ENCODE measurements at places on chromosomes 16 and 17.

GRCh38 chr16:11743308-11744074 is 834 bp upstream of the TXNDC11 start:
- DNase-seq = peak; percentile 45

DNA sequence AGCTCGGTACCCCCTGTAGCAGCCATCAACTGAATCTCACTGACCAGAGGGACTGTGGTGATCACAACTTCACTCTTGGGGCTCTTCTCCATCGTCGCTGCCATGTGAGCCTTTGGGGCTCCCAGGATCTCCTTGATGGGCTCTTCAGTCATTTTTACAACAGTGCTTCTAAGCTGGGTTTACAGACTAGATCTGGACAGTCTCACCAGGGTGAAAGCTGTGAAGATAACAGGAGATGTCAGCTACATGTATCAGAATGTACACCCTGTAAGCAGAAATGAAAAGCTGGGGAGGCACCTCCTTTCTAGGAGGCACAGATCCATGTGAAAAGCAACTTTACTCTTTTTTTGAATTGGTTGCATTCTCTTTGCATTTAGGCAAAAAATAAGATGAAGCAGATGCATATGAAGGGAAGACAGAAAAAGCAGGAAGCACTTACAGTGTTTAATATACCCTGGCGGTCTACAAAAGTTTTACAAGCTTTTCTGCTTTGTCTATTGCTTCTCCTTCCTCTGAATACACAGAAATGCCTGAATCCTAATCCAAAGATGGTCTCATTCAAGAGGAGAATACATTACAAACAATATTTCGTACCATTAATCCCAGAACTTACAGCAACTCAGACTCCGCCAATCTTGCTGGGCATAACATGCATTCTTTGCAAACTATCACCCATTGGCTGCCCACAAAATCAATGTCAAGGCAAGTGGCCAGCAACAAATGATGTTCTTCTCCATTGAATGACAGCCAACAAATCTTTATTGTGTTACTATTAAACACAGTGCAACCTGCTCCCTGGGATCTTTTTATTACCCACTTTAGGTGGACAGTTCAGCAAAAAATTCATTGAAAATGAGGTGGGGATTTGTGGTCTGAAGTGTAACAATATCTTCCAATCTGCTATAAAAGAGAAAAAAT is 1.5 kb downstream of the TMEM100 start:
- DNase-seq = no peak

DNA sequence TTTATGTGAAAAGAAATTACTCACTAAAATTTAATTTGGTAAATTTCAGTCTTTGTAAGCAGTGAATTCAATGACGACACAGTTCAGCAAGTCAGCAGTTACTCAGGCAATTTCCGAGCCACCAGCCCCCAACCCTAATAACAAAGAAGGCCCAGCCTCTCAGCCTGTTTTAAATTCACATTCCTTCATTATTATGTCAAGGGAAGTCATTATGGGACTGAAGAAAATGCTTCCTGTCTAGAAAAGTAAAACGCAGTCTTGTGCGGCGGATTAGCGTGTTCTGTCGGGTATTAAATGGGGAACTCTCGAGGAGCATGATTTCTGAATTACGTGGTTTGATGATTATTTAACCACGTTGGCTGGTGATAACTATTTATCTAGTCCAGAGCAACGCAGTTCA is 177.6 kb downstream of the AIPL1 start:
- no peak for DNase-seq

- DNase-seq = no peak
Measured at GRCh38 chr16:2856686-2857450, 1.1 kb downstream of the PRSS22 start.

GRCh38 chr17:65783845-65784334 is 222.4 kb upstream of the AXIN2 start:
- no peak for DNase-seq

- no peak for DNase-seq
Measured at GRCh38 chr17:64399071-64399766, 8.6 kb upstream of the PECAM1 start.

DNA sequence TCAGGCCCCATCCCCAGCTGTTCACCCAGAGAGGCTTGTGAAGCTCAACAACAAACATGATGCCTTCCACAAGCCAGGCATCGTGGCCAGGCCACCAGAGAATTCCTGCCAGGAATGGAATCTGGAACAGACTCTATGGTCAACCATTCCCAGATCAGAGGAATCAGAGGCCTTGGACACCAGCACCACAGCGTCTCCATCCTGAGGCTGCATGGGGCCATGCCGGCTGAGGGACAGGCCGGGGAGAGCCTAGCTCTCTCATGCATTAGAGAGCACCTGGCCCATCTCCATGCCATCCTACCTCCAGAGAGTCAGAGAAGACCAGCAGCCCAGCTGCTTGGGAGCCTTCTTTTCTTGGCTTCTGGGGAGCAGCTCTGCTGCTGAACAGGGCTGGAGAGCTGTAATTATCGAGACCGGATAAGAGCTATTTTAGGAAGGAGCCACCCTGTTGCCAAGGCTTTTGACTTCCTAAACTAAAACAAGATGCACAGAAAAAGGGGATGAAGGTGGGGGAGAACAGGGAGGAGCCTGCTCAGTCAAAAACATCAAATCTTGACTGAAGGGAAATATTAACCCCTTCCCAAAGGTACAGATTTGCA is 24.5 kb upstream of the MTMR4 start:
- DNase-seq = peak; percentile 63

DNA sequence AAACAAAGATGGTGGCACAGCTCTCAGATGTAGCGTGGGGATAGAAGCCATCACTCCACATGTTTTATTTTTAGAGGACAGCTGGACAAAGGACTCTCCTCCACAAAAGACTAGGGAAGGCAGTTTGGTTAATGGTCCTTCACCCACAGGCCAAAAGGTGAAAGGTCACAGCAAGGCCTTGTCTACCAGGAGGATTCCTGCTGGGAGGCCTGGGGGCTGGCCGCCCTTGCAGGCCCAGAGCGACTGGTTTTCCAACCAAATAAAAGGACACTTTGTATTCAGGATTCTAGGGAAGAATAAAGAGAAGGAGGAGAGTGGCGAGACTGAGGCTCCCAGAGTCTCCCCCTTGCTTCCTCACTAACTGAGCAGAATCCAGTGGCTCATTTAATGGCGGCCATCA is 94.3 kb downstream of the AXIN2 start:
- DNase-seq = no peak

- no peak for DNase-seq
Measured at GRCh38 chr17:68199837-68200688, 47.8 kb upstream of the AMZ2 start.

GRCh38 chr16:89815639-89816348 is 653 bp downstream of the FANCA start:
- peak; percentile 41 for DNase-seq

DNA sequence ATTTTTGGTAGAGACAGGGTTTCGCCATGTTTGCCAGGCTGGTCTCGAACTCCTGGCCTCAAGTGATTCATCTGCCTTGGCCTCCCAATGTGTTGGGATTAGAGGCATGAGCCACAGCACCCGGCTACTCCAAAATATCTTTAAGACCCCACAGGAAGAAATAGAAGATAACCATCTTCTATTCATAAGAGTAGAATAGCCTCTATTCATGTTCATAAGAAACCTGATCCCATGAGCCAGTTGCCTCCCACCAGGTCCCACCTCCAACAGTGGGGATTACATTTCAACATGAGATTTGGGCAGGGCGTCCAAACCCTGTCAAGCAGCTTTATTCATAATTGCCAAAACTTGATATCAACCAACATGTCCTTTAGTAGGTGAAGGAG is 13.9 kb upstream of the TMC7 start:
- no peak for DNase-seq

DNA sequence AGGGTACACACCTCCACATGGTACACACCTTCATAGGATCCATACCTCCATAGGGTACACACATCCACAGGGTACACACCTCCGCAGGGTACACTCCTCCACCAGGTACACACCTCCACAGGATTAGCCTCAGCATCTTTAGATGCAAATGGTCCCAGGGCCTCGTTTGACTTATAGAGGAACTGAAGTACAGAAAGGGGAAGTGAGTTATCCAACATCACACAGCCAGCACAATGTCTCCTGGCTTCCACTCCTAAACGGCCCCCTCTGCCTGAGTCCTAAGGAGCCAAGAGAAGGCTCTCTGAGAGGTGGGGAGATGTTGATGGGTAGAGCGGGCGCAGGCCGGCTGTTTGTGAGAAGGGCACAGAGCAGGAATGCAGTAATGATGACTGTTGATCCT is 12.0 kb downstream of the FOXN1 start:
- peak; percentile 33 for DNase-seq

DNA sequence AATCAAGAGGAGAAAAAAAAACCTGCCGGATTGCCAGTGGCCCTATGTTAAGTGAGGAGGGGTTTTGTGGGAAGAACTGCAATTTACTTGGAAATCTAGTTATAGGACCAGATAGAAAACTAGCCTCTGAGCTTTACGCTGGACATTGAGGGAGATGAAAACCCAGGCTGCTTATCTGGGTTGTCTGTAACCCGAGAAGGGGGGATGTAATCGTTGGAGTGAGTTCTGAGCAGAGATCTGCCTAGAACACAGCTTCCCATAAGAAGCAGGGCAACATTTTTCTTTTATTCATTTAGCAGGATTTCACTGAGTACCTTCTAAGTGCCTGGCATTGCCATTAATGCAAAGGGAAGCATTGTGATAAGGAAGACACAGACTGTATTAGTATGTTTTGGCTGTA is 70.6 kb downstream of the KATNIP start:
- no peak for DNase-seq

DNA sequence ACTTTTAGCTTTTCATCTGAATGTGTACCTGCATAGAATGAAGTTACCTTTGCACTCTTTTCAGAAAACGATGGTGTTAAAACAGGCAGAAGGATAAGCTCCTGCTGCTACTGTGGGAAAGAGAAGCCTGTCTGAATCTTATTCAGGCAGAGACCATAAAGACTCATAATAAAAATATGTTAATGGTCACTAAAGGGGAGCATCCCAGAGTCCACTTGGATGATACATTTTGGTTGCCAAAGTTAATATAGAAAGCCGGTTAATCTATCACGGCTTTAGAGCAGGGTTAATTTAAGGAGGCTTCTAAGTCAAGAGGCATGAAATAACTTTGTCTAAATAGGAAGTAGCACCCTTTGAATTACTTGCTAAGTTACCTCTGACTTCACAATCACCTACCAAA is 2.9 kb downstream of the MARCHF10 start:
- DNase-seq = no peak

- DNase-seq = no peak
Measured at GRCh38 chr17:8797621-8798175, 1.5 kb downstream of the MFSD6L start.

DNA sequence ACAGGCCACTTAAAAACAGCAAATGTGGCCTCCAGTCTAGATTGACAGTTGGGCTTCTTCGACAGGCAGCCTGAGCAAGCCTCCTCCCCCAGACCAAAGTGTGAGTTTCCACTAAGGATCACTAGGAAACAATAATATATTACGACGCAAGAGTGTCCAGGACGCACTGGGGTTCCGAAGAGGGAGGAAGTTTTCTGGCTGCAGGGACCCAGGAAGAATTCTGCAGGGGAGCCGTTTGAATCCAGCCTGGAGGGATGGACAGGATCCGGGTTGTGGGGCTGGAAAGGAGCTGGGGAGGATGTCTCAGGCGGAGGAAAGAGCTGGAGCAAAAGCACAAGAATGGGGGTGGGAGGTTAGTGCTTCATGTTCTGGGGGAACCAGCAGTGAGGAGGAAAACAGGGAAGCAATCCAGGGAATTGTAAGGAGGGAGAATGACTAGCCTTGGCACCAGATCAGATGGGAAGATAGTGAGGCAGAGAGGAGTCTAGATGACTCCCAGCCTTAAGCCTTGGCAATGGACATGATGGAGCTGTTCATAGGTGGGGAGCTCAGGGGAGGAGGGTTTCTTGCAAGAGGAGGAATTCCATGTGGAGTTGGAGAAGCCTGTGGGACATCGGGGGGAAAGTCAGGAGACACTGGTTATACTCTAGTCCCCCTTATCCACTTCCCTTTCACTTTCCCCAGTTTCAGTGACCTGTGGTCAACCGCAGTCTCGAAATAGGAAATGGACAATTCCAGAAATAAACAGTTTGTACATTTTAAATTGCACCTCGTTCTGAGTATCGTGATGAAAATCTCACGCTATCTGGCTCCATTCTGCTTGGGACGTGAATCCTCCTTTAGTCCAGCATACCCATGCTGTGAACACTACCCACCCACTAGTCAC is 26.6 kb downstream of the NGFR start:
- DNase-seq = no peak

DNA sequence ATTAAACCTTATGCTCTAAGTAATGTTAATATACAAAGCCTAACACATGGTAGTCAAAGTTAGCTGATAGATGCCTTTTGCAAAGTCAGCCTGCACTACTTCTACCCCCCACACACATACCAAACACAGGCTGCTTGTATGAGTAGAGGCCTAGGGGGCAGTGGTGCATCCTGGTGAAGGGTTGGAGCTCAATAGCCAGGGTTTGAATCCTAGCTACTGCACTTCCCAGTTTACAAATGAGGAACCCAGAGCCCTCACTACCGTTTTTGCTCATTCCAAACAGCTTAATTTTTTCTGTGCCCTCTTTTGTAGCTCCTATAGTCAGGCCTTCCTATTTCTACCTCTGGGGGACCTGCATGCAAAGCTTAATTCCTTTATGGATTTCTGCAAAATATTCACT is 18.9 kb upstream of the HYDIN start:
- DNase-seq = peak; percentile 16

- DNase-seq = no peak
Measured at GRCh38 chr17:63423251-63423950, 22.7 kb downstream of the CYB561 start.

DNA sequence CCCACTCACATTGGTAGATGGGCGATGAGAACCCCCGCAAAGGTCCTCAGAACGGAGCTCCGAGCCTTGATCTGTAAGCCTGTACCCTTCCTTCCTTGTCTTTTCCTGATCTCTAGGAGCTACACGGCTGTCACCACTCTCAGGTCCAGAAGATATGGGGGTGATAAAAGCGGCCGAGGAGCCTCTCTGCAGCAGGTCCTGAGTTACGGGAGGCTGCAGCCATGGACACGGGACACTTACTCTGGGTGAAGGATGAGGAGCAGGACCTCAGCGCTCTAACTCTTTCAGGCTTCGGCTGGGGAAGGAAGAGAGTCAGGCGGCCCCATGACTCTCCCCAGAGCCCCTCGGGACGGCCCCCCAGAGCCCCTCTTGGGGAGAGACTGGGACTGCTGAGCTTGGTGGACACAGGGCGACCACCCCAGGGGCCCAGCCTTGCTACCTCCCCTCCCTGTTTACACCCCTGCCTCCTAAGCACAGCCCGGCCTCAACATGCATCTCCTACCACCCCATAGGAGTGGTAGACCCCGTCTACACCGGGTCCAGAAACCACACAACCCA is 74.4 kb downstream of the SDK2 start:
- DNase-seq = no peak
